ENCODE measurements at places on chromosomes 3 and 15. TPM values are rescaled to one million over a fixed set of nuclear protein-coding genes. Genes with fewer than 3 reads are reported as not detected.

GRCh38 chr3:66479532-66479947 lies 21.3 kb downstream of the LRIG1 start:
- peaks cover 42% of the 10 kb centered on the region for H3K4me1 ChIP-seq
- H3K27ac ChIP-seq = no peak overlapping the region
- H3K4me3 ChIP-seq = no peak overlapping the region
- no peaks in the 10 kb centered on the region for H3K27me3 ChIP-seq
- DNase-seq = no peak
- H3K36me3 ChIP-seq = peaks cover under 1% of the 10 kb centered on the region

GRCh38 chr15:56732135-56732885 lies 999 bp downstream of the ZNF280D start:
- H3K4me3 ChIP-seq = peak overlapping the region; percentile 98
- peak overlapping the region; percentile 95 for H3K27ac ChIP-seq
- peak; percentile 41 for DNase-seq

The FETUB gene
- polyA plus RNA-seq = not detected

The STARD5 gene
- 56.0 TPM for polyA plus RNA-seq

DNA sequence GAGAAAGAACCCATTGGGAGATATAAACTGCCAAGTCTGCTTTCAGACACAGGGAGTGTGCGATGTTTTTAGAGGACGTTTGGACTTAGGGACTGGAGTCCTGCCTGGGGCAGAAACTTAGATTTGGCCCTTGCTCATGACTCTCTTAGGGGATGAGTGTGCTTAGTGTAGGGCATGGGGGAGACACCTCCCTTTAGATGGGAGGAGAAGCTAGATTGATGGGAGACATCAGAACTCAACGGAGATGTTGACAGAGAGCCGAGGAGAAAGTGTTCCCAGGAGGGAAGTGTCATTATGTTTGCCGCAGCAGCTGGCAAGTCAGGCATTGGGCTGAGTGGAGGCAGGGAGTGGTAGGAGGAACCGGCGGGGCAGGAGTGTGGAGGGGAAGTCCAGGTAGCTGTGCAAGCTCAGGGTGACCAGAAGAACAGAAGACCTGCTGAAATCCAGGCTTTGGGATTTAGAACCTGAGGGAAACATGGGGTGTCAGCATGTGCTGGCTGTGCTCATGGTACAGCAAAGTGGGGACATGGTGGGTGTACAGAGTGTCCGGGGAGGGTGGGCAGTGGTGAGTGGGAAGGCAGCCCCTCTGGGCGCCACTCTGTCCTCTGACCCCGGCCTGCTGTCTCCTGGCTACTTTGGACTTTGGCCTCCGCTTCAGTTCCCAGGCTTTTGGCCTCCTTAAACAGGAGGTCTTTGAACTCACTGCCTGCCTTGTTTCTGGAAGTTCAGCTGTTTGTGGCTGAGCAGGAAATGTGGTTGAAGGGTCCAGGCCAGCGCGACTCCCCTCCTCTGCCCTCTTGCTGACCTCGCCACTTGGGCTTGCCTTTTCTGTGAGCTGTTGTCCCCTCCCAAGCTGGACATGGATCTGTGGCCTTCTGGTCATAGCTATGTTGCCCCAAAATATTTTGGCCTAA lies 324.0 kb upstream of the LRRFIP2 start:
- peaks cover 14% of the 10 kb centered on the region for H3K36me3 ChIP-seq
- H3K4me1 ChIP-seq = no peaks in the 10 kb centered on the region
- no peak overlapping the region for H3K4me3 ChIP-seq
- H3K27ac ChIP-seq = no peak overlapping the region
- no peaks in the 10 kb centered on the region for H3K27me3 ChIP-seq
- peak; percentile 4 for DNase-seq

The GOLGA8Q gene
- 0.21 TPM for polyA plus RNA-seq

The LMCD1 gene
- 12.2 TPM for polyA plus RNA-seq

GRCh38 chr3:24367664-24368264 lies 126.9 kb downstream of the THRB start:
- peak overlapping the region; percentile 38 for H3K27ac ChIP-seq
- H3K27me3 ChIP-seq = no peaks in the 10 kb centered on the region
- no peaks in the 10 kb centered on the region for H3K4me1 ChIP-seq
- H3K36me3 ChIP-seq = no peaks in the 10 kb centered on the region
- DNase-seq = peak; percentile 75

DNA sequence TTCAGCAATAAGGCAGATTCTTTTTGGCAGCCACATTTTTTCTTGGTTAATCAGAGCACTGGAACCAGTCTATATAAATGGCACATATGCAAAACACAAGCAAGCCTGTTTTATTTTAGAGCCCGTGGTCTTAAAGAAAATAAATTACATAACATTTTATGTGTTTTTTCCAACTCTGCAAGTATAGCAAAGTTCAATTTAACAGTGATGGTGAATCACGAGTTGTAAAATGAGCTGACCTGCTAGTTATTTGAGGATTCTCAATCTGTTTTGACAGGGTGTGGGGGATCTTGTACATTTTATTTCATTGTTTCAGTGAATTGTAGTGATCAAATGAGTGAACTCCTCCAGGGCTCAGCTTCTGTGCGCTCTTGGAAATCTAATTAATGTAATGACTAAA lies 2.7 kb downstream of the ARHGEF26 start:
- peaks cover 4% of the 10 kb centered on the region for H3K27me3 ChIP-seq
- peaks cover 2% of the 10 kb centered on the region for H3K36me3 ChIP-seq
- no peak for DNase-seq
- no peak overlapping the region for H3K27ac ChIP-seq
- H3K4me3 ChIP-seq = peak overlapping the region; percentile 87

The LRTM1 gene
- not detected for polyA plus RNA-seq

DNA sequence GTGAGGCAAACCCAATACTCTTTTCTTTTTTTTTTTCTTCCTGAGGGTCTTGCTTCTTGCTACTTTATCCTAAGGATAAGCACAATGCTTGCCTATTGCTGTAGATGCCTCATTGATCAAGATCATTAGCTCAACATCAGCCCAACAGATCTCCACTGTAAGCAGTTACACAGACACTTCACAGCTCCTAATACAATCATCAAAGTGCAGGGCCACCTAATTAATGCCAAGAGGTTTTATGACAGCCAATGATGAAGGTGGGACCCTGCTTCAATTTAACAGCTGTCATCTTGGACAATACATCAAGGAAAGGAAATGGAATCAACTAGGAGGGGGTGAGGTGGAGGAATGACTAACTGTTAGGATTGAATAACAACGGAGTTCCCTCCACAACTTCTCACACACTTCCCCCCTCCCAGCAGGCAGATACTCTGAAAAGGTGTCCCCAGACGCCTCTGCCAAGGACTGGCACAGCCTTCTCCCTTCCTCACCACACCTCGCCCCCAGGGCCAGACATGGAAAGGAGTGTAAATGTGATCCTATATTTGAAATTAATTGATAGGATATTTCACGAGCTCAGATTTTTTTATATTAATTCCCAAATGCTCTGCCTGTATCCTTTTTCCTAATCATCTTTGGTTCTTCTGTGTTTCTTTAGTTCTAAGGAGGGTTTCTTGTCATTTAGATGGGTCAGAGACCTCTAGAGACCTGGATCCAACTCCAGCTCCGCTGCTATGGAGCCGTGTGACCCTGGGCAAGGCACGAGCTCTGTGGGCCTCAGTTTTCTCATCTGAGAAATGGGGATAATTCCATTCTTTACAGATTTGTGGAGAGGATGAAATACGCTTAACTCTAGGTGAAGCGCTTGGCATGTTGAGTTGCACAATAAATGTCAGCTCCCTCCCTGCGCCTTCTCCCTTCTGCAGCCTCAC lies 1.2 kb downstream of the DCLK3 start:
- H3K4me3 ChIP-seq = no peak overlapping the region
- no peak overlapping the region for H3K27ac ChIP-seq
- DNase-seq = no peak

- peaks cover 25% of the 10 kb centered on the region for H3K36me3 ChIP-seq
- peaks cover 13% of the 10 kb centered on the region for H3K4me1 ChIP-seq
- H3K4me3 ChIP-seq = no peak overlapping the region
- H3K27me3 ChIP-seq = no peaks in the 10 kb centered on the region
- no peak overlapping the region for H3K27ac ChIP-seq
Measured at GRCh38 chr3:39388741-39389248, 5.6 kb downstream of the SLC25A38 start.

DNA sequence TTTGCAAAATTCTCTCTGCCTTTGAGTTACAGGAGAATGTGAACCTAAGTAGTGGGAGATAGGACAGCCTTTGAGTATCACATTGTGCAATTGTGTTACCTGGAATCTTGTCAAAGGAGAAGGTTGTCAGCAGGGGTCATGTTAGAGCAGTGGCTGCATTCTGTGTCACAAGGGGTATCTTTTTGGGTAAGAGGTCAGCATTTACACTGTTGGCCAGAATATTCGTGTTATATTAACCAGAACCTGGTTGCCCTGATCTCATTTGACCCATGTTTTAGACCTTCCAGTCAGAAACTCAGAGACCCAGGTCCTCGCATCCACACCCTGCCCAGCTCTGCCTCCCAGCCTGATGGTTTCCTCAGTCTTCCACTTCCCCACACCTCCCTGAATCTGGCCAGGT lies 27.3 kb downstream of the HDC start:
- no peak overlapping the region for H3K27ac ChIP-seq
- no peaks in the 10 kb centered on the region for H3K36me3 ChIP-seq
- H3K4me3 ChIP-seq = no peak overlapping the region
- no peaks in the 10 kb centered on the region for H3K27me3 ChIP-seq
- H3K4me1 ChIP-seq = no peaks in the 10 kb centered on the region
- no peak for DNase-seq

DNA sequence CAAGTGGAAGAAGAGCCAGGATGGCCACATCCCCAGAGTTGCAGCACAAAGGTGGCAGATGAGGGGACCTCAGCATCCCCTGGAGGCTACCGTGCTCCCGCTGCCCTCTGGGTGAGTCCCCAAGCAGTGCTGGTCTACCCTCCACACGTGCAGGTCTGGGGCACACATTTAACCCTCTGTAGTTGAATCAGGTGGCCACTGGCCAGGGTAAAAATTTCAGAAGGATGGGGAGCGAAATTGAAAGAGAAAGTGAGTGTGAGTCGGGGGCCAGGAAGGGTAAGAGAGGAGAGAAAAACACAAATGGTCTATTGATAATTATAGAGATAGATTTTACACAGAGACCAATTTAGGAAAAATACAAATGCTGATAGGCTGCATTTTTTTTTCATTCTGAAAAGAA lies 139.5 kb upstream of the EIF1B start:
- H3K27ac ChIP-seq = no peak overlapping the region
- H3K36me3 ChIP-seq = no peaks in the 10 kb centered on the region
- no peaks in the 10 kb centered on the region for H3K27me3 ChIP-seq
- no peak overlapping the region for H3K4me3 ChIP-seq

- H3K27ac ChIP-seq = no peak overlapping the region
- H3K36me3 ChIP-seq = no peaks in the 10 kb centered on the region
- H3K4me1 ChIP-seq = no peaks in the 10 kb centered on the region
- no peak overlapping the region for H3K4me3 ChIP-seq
- DNase-seq = no peak
- H3K27me3 ChIP-seq = no peaks in the 10 kb centered on the region
Measured at GRCh38 chr3:66361356-66361755, 139.5 kb downstream of the LRIG1 start.

DNA sequence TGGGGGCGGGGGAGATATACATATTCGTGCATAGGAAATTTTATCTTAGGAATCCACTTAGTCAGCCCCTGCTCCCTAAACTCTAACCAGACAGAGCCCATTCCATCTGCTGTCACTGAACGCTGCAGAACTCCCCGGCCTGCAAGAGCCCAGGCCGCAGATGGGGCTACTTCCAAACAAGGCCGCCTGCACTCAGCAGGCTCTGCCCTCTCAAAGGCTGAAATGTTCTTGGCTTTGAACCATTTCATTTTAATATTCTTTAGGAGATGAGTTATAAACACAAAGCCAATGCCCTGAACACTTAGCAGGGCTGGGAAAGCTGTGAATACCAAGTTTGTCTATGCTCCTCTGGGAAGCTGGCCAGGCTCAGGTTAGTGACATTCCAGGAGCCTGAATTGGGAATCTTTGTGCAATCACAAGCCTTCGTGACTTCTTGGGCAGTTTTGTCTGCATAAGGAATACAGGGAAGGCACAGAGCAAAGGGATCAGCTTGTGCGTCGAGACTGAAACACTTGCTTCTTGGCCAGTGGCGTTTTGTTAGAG lies 65.0 kb downstream of the SYNM start:
- H3K36me3 ChIP-seq = no peaks in the 10 kb centered on the region
- no peak overlapping the region for H3K27ac ChIP-seq
- no peaks in the 10 kb centered on the region for H3K27me3 ChIP-seq
- no peak overlapping the region for H3K4me3 ChIP-seq
- no peaks in the 10 kb centered on the region for H3K4me1 ChIP-seq
